ENCODE measurements at places on chromosomes 2 and 18. TPM values are rescaled to one million over a fixed set of nuclear protein-coding genes. Genes with fewer than 3 reads are reported as not detected.

The FAM124B gene
- total RNA-seq = not detected

The RPRM gene
- not detected for total RNA-seq

The GAD1 gene
- not detected for total RNA-seq

The AGXT gene
- total RNA-seq = not detected

The SKOR2 gene
- total RNA-seq = not detected
